ENCODE measurements at places on chromosomes 2 and 18.

- DNase-seq = no peak
Observed at GRCh38 chr2:20623241-20623640, 27.7 kb downstream of the HS1BP3 start.

GRCh38 chr2:15094161-15094560, 461.6 kb downstream of the LRATD1 start:
- no peak for DNase-seq

- DNase-seq = no peak
Observed at GRCh38 chr2:21467910-21468309, 344.1 kb downstream of the TDRD15 start.

GRCh38 chr2:217998926-217999594, 3.7 kb downstream of the TNS1 start:
- no peak for DNase-seq

- no peak for DNase-seq
Observed at GRCh38 chr2:174824068-174824467, 59.8 kb upstream of the CHRNA1 start.

DNA sequence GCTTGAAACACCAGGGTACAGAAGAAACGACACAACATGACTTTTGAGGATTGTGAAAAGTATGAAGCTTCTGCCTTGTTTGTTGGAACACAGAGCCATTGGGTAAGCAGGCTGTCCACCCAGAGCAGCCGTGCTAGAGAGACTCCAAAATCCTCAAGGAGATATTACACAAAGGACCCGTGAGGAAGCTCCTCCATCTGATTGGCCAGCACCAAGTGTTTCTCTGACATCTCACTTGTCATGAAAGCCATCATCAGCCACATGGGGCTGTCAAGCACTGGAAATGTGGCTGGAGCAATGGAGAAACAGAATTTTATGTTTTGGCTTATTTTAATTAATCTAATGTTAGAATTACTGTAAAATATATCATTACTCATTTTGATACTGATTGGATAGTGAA, 29.8 kb upstream of the LDAH start:
- DNase-seq = no peak

DNA sequence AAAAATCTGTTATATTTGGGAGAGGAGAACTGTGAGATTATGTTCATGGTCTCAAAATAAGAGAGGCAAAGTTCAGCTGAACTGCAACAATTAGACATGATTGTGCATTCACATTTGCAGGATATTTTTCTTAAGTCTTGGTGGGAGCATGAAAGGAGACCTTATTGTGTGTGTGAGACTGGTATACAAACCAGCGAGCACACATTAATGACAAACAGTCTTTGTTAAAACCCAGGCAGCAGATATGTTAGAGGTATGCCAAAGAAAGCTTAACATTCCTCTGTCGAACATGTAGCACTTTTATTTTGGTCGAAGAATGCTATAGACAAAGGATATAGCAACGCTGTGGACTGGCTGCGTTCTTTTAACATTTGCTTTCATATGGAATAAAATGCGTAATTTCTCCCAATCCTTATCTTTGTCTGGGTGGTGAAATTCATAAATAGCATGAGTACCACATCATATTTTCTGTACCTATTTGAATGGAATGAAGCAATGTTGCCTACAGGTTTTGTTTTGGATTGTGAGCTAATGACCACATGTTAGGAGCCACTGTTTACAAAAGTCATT, 88.4 kb downstream of the ICOS start:
- no peak for DNase-seq

DNA sequence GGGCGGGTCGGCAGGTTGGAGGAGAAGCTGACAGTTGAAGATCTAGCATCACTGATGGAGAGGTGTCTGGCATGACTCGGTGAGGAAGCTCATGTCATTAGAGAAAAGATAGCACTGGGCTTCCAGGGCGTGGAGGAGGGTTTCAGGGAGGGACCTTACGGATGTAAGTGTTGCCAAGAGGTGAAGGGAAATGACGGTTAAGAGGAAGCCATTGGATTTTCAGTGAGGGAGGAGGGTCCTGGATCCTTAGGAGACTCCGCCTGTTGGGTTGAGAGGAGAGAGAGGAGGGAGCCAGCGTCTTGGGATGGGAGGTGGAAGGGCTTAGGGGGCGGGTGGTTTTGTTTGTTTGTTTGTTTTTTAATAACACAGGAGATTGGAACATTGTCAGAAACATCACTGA, 103.2 kb downstream of the WDSUB1 start:
- DNase-seq = no peak

DNA sequence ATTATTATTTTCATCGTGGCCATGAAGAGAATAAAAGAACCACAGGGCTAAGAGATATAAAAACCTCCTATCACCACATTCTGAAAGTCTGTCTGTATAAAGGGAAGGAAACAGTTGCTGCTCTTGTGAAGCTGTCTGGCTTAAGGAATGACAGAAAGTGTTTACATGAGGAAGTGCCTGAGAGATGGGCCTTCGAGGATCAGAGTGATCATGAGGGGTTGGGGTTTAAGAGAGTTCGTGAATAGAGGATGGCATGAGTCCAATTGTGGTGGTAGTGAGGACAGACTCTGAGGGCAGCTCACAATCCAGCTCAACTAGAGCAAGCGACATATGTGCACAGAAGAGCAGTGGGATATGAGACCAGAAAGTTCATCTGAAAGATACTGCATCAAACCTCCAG, 65.8 kb upstream of the PIEZO2 start:
- no peak for DNase-seq

GRCh38 chr2:153311432-153311831, 167.1 kb downstream of the RPRM start:
- no peak for DNase-seq

DNA sequence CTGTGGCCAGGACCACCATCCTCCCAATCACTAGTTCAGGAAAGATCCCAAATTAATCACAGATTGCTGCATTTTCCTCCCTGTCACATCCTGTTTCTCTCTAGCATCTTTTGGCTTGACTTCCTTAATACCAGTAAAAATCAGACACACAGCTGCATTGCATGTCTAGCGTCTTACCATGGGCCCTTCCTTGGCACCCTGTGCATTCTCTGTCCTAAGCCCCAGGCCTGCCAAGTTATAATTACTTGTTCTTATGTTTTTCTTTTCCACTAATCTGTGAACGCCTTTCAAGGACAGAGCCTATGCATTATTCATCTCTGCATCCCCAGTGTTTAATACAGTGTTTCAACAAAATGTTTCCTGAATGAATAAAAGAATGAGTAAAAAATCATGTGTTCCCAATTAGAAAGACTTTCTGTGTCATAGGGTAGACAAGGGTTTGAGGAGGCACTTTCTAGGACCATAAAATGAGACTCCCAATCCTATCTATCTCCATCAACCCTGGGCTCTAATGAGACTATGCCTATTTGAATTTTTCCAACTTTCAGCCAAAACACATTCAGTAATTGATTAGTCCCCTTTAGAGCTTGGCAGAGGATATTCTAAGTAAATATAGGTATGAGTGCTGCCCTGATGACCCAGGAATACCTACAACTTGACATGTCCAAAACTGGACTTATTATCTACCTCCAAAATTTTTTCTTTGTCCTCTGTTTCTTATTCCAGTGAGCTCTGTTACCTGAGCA, 10.3 kb upstream of the NT5C1B start:
- DNase-seq = no peak

- no peak for DNase-seq
Observed at GRCh38 chr2:26216587-26216986, 27.8 kb downstream of the HADHA start.

DNA sequence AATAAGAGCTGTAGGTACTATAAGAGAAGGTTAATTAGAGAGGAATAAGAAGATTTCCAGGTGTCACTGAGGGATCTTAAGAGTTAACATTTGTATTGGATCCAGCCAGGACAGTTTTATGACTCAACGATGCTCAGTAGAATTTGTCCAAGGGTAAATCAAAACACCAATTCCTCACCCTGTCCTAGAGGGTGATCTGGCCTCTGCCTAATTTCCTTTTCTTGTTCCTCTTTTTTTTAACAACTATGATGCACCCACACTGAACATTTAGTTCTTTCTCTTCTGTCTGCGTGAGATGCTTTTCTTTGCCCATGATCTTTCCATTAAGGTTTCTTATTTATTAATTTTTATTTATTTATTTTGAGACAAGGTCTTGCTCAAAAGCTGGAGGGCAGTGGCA, 92.0 kb downstream of the PMS1 start:
- DNase-seq = no peak

DNA sequence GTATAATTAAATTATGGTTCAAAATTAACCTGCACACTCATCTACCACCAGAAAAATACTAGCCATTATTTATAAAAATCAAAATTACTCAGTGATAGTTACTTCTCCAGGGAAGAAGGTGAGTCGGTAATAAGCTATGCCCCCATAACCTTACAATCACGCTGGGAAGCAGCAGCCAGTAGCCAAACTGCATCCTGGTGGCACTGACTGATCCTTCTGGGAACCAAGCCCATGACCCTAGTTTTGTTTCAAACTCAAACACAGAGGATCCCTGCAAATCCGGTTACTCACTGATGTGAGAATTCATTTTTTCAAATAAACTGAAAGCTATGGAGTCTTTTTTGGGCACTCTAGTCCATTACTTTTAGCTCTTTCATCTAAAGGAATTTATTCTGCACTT, 88.2 kb upstream of the VWC2L start:
- no peak for DNase-seq

DNA sequence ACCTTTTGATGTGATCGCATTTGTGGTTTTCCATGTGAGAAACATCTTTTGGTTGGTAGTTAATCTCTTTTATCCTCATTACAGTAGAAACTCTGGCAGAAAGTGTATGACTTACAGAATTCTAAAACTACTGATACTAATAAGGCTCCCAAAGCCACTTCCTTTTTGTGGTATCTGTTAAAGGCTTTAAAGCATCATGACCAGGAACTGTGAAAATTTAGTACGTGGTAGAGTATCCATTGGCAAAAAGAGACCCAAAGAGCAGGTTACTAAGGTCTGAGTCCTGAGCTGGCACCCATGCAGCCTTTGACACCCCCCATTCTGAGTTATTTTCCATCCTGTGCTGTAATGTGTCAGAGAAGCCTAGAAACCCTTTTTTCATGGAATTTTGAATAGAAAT, 94.5 kb downstream of the DPP4 start:
- no peak for DNase-seq

DNA sequence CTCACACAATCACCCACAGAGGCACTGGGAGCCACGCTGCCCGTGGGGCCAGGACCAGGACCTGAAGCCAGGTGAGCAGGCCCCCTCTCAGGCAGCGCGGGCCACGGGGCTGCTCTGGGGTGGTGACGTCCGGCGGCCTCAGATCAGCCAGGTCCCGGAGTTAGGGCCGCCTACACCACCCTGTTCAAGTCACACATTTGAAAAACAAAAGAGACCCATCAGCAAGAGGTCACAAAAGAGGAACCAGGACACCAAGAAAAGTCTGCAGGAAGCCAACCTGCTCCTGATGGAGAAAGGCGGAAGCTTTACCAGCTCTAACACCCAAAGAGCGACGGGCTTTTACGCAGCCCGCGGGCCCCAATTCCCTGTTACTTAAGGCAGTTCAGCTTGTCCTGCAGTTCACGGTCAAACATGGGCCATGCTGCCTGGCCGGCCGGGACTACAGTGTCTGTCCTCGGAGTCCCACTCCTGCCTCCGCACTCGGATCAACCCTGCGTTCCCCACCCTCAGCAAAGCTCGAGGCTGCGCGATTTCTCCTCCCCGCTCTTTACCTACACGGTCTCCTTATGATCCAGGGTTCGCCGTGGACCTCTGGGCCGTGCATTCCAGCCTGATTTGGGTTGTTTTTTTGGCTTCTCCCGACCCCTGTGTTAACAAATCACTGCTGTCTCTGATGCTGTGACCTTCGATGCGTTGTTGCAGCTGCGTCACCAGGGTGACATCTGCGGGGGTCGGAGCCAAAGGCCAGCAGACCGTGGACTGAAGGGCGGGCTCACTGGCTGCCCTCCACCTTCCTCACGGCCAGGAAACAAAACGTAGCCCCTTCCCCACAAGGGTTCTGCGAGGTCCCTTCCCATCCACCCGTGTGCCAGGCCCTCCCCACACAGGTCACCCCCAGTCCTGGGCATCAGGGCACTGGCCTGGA, 31.0 kb downstream of the SNORC start:
- no peak for DNase-seq

GRCh38 chr18:70368903-70369302, 80.1 kb downstream of the SOCS6 start:
- DNase-seq = no peak

GRCh38 chr2:126889496-126890135, 9.1 kb upstream of the TEX51 start:
- no peak for DNase-seq

GRCh38 chr2:38829971-38830370, 45.8 kb downstream of the DHX57 start:
- DNase-seq = no peak

DNA sequence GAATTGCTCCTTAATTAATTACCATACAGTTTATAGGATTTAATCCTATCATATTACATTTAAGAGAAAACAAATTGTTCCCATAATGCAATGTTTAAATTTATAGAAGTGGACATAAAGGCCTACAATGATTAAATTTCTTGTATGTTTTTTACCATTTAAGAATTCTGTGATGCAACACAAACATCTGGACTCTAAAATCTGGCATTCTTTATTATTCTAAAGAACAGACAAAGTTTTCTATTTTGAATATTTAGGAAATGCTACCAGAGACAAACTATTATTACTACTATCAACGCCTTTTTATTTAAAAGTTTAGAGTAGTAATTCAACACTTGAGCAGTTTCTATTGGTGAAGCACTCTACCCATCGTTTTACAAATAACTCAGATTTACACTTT, 535.1 kb downstream of the TMX3 start:
- no peak for DNase-seq
